Urothelium cell line (cell line): ENCODE measurements at places on chromosomes 4 and X.

- no peak for DNase-seq
These were observed 94.8 kb downstream of the LARP7 start for GRCh38 chr4:112731715-112732114.

DNA sequence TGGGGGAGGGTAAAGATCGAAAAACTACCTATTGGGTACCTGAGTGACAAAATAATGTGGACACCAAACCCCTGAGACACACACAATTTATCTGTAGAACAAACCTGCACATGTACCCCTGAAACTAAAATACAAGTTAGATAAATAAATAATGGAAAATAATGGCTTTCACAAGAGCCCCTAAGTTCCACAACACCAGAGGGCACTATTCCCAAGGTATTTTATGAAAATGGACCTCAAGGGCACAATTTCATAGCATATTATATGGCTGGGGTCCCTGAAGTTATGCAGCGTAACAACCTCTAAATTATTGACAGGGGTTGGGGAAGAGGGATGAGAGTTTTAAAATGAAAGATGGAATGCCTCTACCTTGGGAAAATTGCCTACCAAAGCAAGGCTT is 81.3 kb upstream of the TMEM33 start:
- no peak for DNase-seq

GRCh38 chr4:150784939-150785338 is 203.0 kb downstream of the MAB21L2 start:
- DNase-seq = no peak

- no peak for DNase-seq
These were observed 87.0 kb downstream of the GABRB1 start for GRCh38 chr4:47118192-47118929.

GRCh38 chrX:12974305-12974795 is 560 bp upstream of the TMSB4X start:
- peak; percentile 32 for DNase-seq

GRCh38 chr4:48958582-48958981 is 27.5 kb upstream of the CWH43 start:
- DNase-seq = no peak

DNA sequence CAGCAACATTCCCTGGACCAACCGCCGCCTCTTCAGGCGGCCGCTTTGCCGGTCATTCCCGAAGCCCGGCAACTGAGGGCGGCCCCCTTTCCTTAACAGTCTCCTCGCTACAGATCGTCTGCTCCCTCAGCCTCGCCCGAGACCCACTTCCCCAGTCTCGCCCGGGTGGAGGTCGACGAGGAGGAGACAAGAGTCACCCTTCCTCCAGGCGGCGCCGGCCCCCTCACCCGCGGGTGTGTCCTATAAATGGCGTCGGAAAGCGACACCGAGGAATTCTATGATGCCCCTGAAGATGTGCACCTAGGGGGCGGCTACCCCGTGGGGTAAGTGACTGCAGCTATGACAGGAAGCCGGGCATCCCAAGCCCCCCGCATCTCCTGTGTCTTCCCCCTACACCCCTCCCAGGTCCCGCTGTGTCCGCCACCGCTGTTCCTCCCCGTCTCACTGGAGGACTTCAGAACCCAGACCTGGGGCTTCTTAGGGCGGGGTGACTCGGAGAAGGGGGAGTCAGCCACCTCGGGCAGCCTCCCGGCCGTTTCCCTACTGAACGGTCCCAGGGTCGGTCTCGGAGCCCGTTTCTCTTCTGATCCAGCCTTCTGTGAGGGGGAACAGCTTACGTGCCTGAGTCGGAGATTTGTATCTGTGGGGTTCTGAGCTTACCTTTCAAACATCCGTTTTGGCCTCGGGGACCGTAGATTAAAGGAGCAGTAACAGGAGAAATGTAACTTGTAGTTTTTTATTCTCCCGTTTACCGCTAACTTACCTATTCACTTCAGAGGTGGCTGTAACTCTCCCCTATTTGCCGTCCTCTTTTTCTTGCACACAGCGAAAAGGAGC is 570 bp downstream of the WDR44 start:
- peak; percentile 5 for DNase-seq

GRCh38 chrX:19718642-19719041 is 168.8 kb downstream of the SH3KBP1 start:
- no peak for DNase-seq
